Memory B cell (primary cell): ENCODE measurements at places on chromosomes 3 and 15.

GRCh38 chr15:53757906-53758305 is 1.6 kb downstream of the WDR72 start:
- H3K4me1 ChIP-seq = no peaks in the 10 kb centered on the region
- DNase-seq = no peak
- peaks cover 17% of the 10 kb centered on the region for H3K27me3 ChIP-seq
- no peaks in the 10 kb centered on the region for H3K36me3 ChIP-seq
- H3K4me3 ChIP-seq = no peak overlapping the region

DNA sequence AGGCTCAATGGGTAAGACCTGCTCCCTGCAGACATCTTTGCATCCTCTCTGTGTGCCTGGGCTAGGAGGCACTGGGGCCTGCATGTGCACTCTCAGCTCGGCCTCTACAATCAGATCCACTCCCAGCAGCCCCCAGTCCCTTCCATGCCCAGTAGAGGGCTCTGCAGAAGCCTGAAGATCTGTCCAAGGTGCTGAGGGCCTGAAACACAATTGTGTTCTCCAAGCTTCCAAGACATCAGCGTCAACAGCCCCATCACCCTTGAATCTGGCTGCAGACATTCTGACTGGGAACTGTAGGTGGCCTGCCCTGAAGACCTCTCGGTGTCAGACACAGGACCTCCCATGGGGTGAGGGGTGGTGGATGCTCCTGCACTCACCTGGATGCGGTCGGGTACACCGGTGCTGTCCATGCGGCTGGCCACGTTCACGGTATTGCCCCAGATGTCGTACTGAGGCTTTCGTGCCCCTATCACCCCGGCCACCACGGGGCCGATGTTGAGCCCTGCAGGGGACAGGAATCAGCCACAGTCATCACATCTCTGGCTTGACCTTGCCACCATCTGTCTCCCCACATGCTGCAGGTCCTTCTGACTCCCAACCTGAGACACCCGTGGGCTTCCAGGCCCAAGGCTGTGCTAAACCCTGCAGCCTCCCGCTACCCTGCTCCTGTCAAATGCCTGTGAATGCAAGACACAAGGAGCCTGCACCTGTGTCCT is 84.7 kb downstream of the SEC22A start:
- no peak overlapping the region for H3K4me3 ChIP-seq
- peaks cover 12% of the 10 kb centered on the region for H3K27me3 ChIP-seq
- no peak for DNase-seq
- H3K27ac ChIP-seq = no peak overlapping the region
- H3K4me1 ChIP-seq = no peaks in the 10 kb centered on the region
- no peaks in the 10 kb centered on the region for H3K36me3 ChIP-seq

DNA sequence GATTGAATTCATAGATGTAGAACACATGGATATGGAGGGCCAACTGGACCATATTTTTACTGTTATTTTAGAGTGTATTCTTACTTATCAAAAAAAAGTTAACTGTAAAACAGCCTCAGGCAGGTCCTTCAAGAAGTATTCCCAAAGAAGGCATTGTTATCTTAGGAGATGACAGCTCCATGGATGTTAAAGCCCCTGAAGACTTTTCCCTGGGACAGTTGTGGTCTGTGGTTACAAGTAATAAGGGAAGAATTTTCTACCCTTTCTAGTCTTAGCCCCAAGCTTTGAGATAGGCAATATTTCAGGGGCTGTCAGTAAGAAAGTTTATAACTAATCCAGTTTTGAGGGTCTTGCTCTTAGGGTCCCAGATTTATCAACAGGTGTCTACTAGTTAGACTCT is 62.5 kb downstream of the LRRC49 start:
- no peaks in the 10 kb centered on the region for H3K4me1 ChIP-seq
- peaks cover 7% of the 10 kb centered on the region for H3K27me3 ChIP-seq
- no peak overlapping the region for H3K4me3 ChIP-seq
- DNase-seq = no peak
- no peak overlapping the region for H3K27ac ChIP-seq

DNA sequence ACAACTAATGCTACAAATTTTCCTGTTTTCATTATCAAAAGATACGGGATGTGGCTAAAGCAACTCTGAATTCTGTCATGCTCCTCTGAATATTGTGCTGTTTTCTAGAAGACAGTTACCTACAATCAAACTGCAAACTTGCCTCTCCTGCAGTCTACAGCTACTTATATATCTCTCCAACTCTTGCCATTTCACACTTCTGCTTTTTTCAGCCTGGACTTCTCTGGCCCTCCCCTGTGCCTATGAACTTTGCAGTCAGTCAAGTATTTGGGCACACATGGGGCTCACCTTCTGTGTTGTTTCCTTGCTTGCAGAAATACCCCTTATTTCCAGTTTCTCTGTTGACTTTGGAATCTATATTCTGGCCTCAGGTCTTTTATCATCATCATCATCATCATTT is 575.6 kb downstream of the GRM7 start:
- no peak overlapping the region for H3K4me3 ChIP-seq
- no peaks in the 10 kb centered on the region for H3K27me3 ChIP-seq
- no peaks in the 10 kb centered on the region for H3K4me1 ChIP-seq

DNA sequence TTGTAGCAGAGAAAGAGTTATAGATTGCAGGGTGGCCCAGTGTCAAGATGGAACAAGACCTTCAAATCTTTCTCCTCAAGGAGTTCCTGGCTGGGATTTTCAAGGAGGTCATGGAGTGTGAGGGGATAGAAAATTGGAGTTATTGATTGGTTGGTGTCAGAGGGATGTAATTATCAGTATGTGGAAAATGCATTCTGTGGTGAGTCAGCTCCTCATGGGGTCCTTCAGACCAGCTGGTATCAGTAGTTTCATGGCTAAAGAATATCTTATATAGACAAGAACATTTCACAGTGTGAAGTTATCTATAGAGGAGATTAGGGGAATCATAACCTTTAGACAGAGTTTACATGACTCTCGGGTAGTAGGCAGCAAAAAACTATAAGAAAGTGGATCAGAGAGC is 1114.0 kb upstream of the GBE1 start:
- no peaks in the 10 kb centered on the region for H3K4me1 ChIP-seq
- H3K27ac ChIP-seq = no peak overlapping the region
- H3K4me3 ChIP-seq = no peak overlapping the region
- no peak for DNase-seq
- no peaks in the 10 kb centered on the region for H3K27me3 ChIP-seq
- H3K36me3 ChIP-seq = no peaks in the 10 kb centered on the region

DNA sequence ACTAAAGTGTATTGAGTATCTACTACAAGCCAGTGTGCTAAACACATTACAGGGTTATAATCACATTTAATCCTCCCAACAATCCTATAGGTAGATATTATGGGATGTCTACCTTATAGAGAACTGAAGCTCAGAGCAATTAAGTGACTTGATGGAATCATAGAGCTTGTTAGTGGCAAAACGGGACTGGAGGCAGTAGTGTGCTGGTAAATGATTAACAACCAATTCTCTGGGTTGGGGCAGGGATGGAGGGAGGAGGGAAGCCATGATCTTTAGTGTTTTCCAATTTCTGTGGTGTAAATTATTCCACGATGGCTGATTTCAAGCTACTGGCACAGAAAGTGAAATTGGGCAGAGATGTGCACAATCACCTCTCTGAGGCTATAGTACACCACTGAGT is 18.5 kb upstream of the CSRNP1 start:
- H3K4me3 ChIP-seq = no peak overlapping the region
- H3K4me1 ChIP-seq = peaks cover 2% of the 10 kb centered on the region
- DNase-seq = no peak
- no peaks in the 10 kb centered on the region for H3K36me3 ChIP-seq

- H3K36me3 ChIP-seq = no peaks in the 10 kb centered on the region
- DNase-seq = no peak
- peaks cover 2% of the 10 kb centered on the region for H3K27me3 ChIP-seq
- H3K27ac ChIP-seq = no peak overlapping the region
Measured at GRCh38 chr3:1499694-1500093, 406.9 kb downstream of the CNTN6 start.

DNA sequence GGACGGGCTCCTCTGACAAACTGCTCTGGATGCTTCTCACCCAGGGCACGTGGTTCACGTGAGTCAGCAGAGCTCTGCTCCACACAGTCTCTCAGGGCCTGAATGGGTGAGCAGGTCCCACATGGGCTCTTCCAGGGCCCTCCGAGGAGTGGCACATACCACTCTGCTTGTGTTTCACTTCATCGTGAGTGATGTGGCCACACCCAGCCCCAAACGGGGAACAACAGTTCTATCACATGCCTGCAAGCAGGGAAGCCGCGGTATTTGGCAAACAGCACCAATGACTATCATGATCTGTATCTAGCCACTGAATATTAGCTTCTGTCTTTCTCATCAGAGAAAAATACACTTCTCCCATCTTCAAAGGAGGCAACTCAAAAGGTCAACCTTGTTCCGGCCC is 352.8 kb downstream of the GABRG3 start:
- DNase-seq = no peak
- H3K4me3 ChIP-seq = no peak overlapping the region

GRCh38 chr3:64161481-64161952 is 63.7 kb downstream of the PRICKLE2 start:
- H3K4me1 ChIP-seq = peaks cover 19% of the 10 kb centered on the region
- no peak for DNase-seq
- H3K4me3 ChIP-seq = peak overlapping the region; percentile 27
- peak overlapping the region; percentile 39 for H3K27ac ChIP-seq
- peaks cover 9% of the 10 kb centered on the region for H3K36me3 ChIP-seq

GRCh38 chr3:29936766-29937165 is 655.9 kb downstream of the RBMS3 start:
- no peak for DNase-seq
- H3K27ac ChIP-seq = no peak overlapping the region
- H3K4me1 ChIP-seq = no peaks in the 10 kb centered on the region
- H3K27me3 ChIP-seq = no peaks in the 10 kb centered on the region
- H3K36me3 ChIP-seq = no peaks in the 10 kb centered on the region

GRCh38 chr3:127019449-127019848 is 36.5 kb downstream of the PLXNA1 start:
- no peaks in the 10 kb centered on the region for H3K27me3 ChIP-seq
- no peak overlapping the region for H3K27ac ChIP-seq
- H3K4me3 ChIP-seq = no peak overlapping the region
- H3K4me1 ChIP-seq = peaks cover 6% of the 10 kb centered on the region
- DNase-seq = no peak

- no peaks in the 10 kb centered on the region for H3K4me1 ChIP-seq
- H3K27me3 ChIP-seq = peaks cover 19% of the 10 kb centered on the region
- H3K4me3 ChIP-seq = no peak overlapping the region
- DNase-seq = no peak
Measured at GRCh38 chr15:68265081-68265480, 12.5 kb upstream of the FEM1B start.

- peaks cover 4% of the 10 kb centered on the region for H3K27me3 ChIP-seq
- no peaks in the 10 kb centered on the region for H3K36me3 ChIP-seq
- no peak overlapping the region for H3K4me3 ChIP-seq
- no peak overlapping the region for H3K27ac ChIP-seq
- no peaks in the 10 kb centered on the region for H3K4me1 ChIP-seq
Measured at GRCh38 chr15:29880341-29880740, 58.1 kb upstream of the TJP1 start.

GRCh38 chr3:194114123-194114522 is 21.8 kb upstream of the HES1 start:
- DNase-seq = no peak
- no peak overlapping the region for H3K4me3 ChIP-seq
- H3K27ac ChIP-seq = no peak overlapping the region
- H3K4me1 ChIP-seq = peaks cover 12% of the 10 kb centered on the region
- H3K36me3 ChIP-seq = no peaks in the 10 kb centered on the region

DNA sequence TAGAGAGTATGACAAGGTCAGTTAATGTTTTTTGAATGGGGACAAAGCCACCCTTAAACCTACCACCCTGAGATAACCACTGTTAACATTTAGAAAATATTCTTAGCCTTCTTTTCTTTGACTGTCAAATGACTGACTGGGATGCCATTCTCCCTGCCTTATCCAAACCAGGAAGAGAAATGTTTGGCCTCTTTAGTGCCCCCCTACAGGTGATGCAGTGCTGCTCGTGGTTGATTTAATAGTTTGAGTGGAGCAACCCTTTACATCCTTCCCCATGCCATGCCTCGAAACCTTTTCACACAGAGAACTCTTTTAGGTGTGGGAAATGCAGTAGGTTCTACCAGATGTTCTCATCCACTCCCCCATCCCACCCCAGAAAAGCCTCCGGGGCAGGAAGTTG is 38.7 kb upstream of the UMPS start:
- no peak for DNase-seq
- H3K4me1 ChIP-seq = peaks cover 6% of the 10 kb centered on the region
- H3K4me3 ChIP-seq = no peak overlapping the region
- H3K27ac ChIP-seq = no peak overlapping the region

- no peaks in the 10 kb centered on the region for H3K27me3 ChIP-seq
- H3K27ac ChIP-seq = no peak overlapping the region
- H3K36me3 ChIP-seq = peaks cover 5% of the 10 kb centered on the region
Measured at GRCh38 chr15:40859206-40859851, 14.7 kb downstream of the RHOV start.

DNA sequence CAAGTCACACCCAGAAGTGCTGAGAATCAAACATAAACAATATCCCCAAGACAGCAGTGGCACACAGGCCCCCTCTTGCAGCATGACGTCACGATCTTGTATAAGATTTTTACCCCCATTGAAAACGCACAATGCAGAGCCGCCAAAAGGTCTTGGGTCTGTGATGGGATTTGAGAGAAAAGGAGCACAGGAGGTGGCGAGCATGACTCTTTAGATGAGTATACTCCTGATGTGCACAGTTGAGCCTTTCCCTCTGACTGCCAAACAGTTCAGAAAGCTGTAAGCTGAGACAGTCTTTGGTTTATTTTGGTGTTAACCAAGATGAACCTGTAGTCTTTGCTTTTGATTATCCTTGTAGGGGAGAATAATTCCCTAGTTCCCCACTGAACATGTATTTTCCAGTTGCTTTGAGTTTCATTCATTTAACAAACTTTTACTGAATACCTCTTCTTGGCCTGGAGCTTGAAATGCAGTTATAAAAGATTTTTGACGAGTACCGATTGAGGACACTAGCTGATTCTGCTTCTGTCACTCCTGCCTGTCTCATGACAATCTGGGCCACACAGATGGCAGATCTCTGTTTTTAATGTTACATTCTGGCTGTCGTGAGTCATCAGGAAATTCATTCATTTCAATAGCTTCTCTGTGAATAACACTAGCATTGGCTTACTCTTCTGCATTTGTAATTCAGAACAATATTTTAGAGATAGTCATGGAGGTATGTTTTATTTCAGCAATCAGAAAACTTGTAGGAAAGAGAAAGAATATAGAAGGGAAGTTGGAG is 28.9 kb downstream of the CFAP91 start:
- H3K4me1 ChIP-seq = no peaks in the 10 kb centered on the region
- H3K36me3 ChIP-seq = no peaks in the 10 kb centered on the region
- DNase-seq = no peak
- no peak overlapping the region for H3K27ac ChIP-seq
- H3K27me3 ChIP-seq = no peaks in the 10 kb centered on the region

DNA sequence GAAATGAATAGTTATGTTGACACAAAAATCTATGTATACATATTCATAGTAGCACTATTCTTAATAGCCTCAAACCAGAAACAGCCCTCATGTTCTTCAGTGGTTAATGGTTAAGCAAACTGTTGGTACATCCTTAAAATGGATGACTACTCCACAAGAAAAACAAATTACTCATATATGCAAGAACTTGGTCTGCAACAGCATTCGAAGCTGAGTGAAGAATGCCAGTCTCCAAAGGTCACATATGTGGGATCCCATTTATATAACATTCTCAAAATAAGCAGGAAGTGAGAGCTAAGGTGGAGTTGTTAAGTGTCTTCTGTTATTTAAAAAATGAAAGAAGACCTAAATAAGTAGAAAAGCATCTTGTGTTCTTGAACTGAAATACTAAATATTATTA is 365.7 kb downstream of the GABRG3 start:
- no peaks in the 10 kb centered on the region for H3K4me1 ChIP-seq
- no peak overlapping the region for H3K4me3 ChIP-seq
- H3K27ac ChIP-seq = no peak overlapping the region
- DNase-seq = no peak
- H3K27me3 ChIP-seq = no peaks in the 10 kb centered on the region
